ENCODE measurements at places on chromosomes 1 and 21.

- no peak for DNase-seq
Observed at GRCh38 chr1:86795316-86795715, 90.9 kb downstream of the SH3GLB1 start.

- DNase-seq = no peak
Observed at GRCh38 chr1:225842788-225843425, 33.0 kb downstream of the EPHX1 start.

DNA sequence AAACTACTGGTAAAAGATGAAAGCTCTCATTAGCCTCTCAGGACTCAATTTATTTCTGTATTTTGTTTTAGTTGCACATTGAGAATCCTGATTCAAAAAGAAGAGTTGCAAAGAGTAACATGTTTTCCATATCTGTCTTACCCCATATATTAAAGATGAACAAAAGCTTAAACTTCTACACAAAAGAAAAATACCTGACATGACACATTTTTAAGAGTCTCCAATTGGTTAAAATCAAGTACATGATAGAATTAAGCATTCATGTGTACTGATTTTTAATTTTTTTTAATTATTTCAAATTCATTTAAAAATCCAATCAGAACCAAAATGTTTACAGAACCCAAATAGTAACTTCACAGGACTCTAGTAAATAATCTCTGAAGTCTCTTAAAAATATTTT lies 72.0 kb downstream of the FOXJ3 start:
- DNase-seq = no peak

GRCh38 chr1:157961805-157962762 lies 31.4 kb upstream of the KIRREL1 start:
- DNase-seq = no peak

DNA sequence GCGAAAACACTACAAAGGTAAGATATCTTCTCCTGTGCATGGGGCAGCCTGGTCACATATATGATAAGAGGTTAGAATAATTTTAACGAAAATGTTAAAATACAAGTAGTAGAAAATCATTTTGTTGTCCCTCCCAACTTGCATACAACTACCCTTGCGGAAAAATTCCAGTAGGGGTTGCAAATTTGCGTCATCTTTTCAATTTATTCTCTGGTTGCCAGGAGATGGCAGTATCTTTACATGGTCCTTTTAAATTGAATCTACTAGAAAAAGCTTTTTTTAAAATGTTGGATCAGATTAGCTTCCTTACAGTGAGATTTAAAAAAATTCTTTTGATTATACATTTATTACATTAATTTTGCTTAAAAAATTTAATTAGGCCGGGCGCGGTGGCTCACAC lies 10.9 kb downstream of the S100PBP start:
- no peak for DNase-seq

DNA sequence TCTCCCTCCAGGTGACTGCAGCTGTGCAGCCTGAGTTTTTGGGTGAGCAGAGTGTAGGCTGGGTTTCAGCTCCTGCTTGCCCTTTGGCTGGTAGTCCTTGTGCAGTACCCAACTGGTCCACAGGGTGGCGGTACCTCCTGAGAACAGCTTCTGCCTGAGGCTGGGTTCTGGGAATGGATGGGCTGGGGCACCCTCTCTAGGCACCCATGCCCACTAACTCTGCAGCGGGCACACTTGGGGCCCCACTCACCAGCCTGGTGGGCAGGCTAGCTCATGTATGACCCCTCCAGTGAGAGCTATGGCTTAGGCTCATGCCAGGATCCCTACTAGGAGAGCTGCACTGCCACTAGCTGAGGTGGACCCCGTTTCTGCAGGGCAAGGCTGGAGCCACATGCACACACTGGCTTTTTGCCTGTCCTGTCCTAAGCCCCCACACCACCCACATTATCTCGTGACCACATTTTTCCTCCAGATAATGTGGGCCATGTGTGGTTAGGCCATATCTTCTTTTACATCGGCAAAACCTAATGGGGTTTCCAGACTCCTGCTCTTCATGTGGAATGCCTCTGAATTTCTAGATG lies 15.5 kb upstream of the GSTM4 start:
- no peak for DNase-seq

- no peak for DNase-seq
Observed at GRCh38 chr1:33988161-33988560, 124.3 kb downstream of the HMGB4 start.

DNA sequence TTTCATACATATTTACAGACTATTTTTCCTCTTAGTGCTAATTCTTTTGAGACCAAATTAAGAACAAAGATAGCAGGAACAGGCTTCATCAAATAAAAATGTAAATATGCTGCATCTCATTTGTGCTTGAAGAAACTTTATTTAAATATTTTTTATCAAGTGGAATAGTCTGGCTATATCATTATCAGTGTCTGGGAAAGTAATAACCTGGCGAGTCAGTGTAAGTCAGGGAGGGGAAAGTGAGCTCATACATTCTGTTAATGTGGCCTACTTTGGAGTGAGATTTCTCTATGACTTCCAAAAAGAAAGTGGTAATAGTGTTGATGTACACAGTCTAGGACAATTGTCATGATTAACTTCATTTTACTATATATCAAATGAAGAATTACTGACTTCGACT lies 1045.1 kb downstream of the ADGRL2 start:
- no peak for DNase-seq

DNA sequence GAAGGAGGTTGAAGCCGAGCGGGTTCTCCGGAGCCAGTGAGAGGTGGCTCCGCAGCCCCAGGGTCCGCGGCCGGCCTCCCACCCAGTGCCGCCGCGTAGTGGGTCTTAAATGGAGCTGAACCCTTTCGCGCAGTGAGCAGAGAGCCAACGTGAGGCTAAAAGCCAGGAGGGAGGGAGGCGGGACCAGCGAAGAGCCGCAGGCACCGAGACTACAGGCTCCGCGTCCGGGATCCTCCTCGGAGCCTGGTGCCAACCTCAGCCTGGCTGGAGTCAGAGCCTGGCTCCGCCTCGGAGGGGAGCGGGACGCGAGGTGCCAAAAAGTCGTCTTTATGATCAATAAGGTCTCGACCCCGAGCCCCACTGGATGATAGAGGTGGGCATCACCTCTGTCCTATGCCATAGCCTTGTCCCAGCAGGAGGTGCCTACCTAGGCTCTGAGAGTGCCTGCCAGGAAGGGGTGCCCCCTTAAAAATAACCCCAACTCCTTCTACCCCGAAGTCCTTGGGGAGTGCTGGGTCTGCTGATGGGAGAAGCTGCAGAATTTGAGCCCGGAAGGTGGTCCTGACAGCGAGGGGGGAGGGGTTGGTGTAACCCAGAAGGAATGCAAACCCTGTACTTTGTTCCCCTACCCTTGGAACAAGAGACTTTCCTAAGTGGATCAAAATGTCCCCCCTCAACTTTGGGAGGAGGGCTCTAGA lies 1.6 kb downstream of the IGSF21 start:
- peak; percentile 50 for DNase-seq

GRCh38 chr1:178910023-178910422 lies 39.1 kb upstream of the ANGPTL1 start:
- no peak for DNase-seq

- DNase-seq = no peak
Observed at GRCh38 chr1:32334864-32335534, 1.0 kb downstream of the MARCKSL1 start.

GRCh38 chr1:14521622-14522021 lies 76.9 kb upstream of the KAZN start:
- no peak for DNase-seq

DNA sequence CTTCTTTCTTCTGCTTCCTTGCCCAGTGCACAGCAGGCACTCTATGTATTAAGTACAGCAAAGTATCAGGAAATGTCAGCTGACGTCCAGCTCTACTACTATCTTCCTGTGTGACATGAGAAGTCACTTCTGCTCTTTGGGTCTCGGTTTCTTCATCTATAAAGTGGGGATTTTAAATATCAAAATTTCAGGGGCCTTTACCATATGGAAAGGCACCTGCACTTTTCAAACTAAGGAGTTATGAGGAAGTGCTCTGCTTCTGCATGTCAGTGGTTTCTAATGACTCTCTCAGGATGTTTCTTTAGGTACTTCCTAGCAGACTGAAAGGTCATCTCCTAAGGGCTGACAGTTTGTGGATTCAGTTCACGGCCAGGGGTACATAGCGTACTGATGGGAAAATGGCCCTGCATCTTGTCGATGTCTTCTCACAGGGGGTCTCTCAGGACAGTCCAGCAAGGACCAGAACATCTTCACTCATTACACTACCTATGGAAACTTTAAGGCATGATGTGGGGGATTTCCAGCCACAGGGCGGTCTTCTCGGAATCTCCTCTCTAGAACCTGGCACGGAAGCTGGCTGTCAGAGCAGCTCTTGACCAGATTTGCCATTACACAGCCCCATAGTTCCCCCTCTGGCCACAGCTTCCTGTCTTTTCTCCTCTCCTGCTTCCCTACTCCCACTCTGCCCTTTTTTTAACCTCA lies 42.0 kb upstream of the MTF1 start:
- no peak for DNase-seq

DNA sequence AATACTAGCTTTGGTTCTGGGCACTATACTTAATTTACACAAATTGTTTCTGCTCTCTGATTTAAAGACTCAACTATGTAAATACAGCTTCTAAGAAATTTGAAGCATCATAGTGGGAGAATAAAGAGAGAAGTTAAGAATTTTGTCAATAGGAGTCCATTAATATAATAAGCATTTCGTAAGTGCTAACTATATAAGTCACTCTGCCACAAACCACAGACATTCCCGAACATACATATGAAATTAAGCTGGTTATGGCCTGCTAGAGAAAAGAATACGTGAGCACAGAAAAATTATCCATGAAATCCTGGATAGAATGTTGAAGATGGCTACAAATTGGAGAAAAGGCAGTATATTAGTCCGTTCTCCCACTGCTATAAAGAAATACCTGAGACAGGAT lies 526.2 kb downstream of the MRPL39 start:
- no peak for DNase-seq
